ENCODE measurements at places on chromosomes 4 and X. TPM values are rescaled to one million over a fixed set of nuclear protein-coding genes. Genes with fewer than 3 reads are reported as not detected.

DNA sequence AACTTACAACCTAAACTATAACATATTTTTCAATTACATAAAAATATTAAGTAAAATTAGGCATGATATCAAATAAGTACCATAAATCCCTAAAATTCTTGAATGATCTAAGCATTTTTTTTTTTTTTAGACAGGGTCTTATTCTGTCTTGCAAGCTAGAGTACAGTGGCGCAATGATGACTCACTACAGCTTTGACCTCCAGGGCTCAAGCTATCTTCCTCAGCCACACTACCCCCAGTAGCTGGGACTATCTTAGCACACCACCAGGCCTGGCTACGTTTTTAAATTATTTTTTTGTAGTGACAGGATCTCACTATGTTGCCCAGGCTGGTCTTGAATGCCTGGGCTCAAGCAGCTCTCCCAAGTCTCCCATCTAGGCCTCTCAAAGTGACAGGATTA, 1042.3 kb downstream of the FSTL5 start:
- H3K4me1 ChIP-seq: no peaks in the 10 kb centered on the region
- H3K4me3 ChIP-seq: no peak overlapping the region

GRCh38 chrX:153638041-153638371, 9.0 kb upstream of the DUSP9 start:
- H3K36me3 ChIP-seq: no peaks in the 10 kb centered on the region
- no peak overlapping the region for H3K4me3 ChIP-seq
- DNase-seq: no peak
- peaks cover 4% of the 10 kb centered on the region for H3K27me3 ChIP-seq

- H3K4me3 ChIP-seq: no peak overlapping the region
- H3K36me3 ChIP-seq: peaks cover 7% of the 10 kb centered on the region
- DNase-seq: no peak
- H3K27ac ChIP-seq: no peak overlapping the region
Measured at GRCh38 chr4:76377911-76378310, 43.0 kb downstream of the CCDC158 start.

EDA2R gene
- 0.22 TPM for polyA plus RNA-seq

GRCh38 chrX:28223991-28224390, 242.7 kb upstream of the DCAF8L1 start:
- no peaks in the 10 kb centered on the region for H3K36me3 ChIP-seq
- no peak overlapping the region for H3K27ac ChIP-seq
- no peaks in the 10 kb centered on the region for H3K27me3 ChIP-seq
- DNase-seq: no peak
- no peaks in the 10 kb centered on the region for H3K4me1 ChIP-seq

GRCh38 chr4:56641494-56642051, 39.5 kb downstream of the HOPX start:
- no peaks in the 10 kb centered on the region for H3K27me3 ChIP-seq
- H3K4me3 ChIP-seq: no peak overlapping the region
- H3K4me1 ChIP-seq: no peaks in the 10 kb centered on the region
- DNase-seq: no peak

GRCh38 chr4:85805891-85806290, 330.9 kb downstream of the ARHGAP24 start:
- H3K27me3 ChIP-seq: no peaks in the 10 kb centered on the region
- H3K4me3 ChIP-seq: no peak overlapping the region
- no peaks in the 10 kb centered on the region for H3K4me1 ChIP-seq
- no peak for DNase-seq

GNRHR gene
- polyA plus RNA-seq: not detected

GRCh38 chr4:23770011-23770410, 119.8 kb downstream of the PPARGC1A start:
- no peak overlapping the region for H3K27ac ChIP-seq
- no peak overlapping the region for H3K4me3 ChIP-seq
- H3K27me3 ChIP-seq: no peaks in the 10 kb centered on the region
- H3K36me3 ChIP-seq: no peaks in the 10 kb centered on the region
- no peaks in the 10 kb centered on the region for H3K4me1 ChIP-seq

HTRA3 gene
- polyA plus RNA-seq: not detected

GRCh38 chr4:139530833-139531427, 25.1 kb downstream of the SETD7 start:
- no peaks in the 10 kb centered on the region for H3K4me1 ChIP-seq
- H3K4me3 ChIP-seq: no peak overlapping the region
- no peak overlapping the region for H3K27ac ChIP-seq
- no peaks in the 10 kb centered on the region for H3K27me3 ChIP-seq

NLGN3 gene
- not detected for polyA plus RNA-seq

GRCh38 chr4:76611616-76612207, 176.7 kb downstream of the SHROOM3 start:
- H3K27me3 ChIP-seq: peaks cover 4% of the 10 kb centered on the region
- no peak overlapping the region for H3K4me3 ChIP-seq
- H3K36me3 ChIP-seq: no peaks in the 10 kb centered on the region
- DNase-seq: no peak
- H3K27ac ChIP-seq: no peak overlapping the region
- peaks cover 23% of the 10 kb centered on the region for H3K4me1 ChIP-seq

CCSER1 gene
- 11.5 TPM for polyA plus RNA-seq

DNA sequence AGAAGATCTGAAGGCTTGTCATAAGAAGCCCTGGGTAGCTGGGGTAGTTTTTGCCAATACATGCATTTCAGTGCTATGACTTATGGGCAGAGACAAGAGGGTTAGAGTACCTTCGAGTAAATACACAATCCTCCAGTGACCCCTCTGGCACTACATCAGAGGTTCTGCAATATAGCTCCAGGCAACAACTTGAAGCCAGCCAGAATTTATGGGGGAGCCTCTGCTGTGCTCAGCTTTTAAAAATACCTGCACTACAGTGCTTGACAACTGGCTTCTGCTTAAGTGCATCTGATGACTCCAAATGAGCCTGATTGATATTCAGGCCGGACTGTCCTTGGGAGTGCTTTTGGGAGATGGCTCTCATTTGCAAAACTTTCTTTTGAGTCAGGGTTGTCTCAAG, 44.9 kb upstream of the SMAD1 start:
- peaks cover 11% of the 10 kb centered on the region for H3K27me3 ChIP-seq
- H3K36me3 ChIP-seq: peaks cover 15% of the 10 kb centered on the region
- H3K27ac ChIP-seq: no peak overlapping the region
- no peaks in the 10 kb centered on the region for H3K4me1 ChIP-seq

- no peak overlapping the region for H3K27ac ChIP-seq
- H3K4me3 ChIP-seq: no peak overlapping the region
- H3K36me3 ChIP-seq: no peaks in the 10 kb centered on the region
- DNase-seq: no peak
Measured at GRCh38 chrX:73126240-73126639, 46.9 kb upstream of the PABPC1L2A start.

- H3K4me3 ChIP-seq: no peak overlapping the region
- no peak overlapping the region for H3K27ac ChIP-seq
- no peaks in the 10 kb centered on the region for H3K4me1 ChIP-seq
- DNase-seq: no peak
- no peaks in the 10 kb centered on the region for H3K27me3 ChIP-seq
Measured at GRCh38 chr4:170656506-170656905, 566.8 kb upstream of the AADAT start.
